Left ventricle myocardium inferior (tissue), 1 donor: ENCODE measurements at places on chromosomes 2 and 18.
A peak's percentile ranks its signal among the peaks of the same experiment; 100 is the strongest.

DNA sequence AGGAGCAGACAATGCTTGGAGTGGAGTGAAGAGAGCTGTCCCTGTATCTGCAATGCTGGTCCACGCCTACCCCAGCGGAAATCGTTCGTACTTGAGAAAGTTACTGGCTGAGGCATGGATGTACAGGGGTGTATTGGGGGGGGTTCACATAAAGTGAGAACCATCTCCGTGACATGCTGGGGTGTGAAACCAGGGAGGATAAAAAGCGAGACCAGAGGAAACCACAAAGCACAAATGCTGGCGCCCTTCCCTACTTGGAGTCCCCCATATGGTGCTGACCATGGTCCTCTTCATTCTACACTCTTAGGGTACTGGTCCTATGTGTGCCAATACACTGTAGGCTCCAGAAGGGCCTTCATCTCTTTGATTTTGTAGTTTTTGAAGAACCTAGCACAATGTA is 244.1 kb downstream of the L3MBTL4 start:
- DNase-seq = no peak

GRCh38 chr2:112623913-112624777 is 21.6 kb upstream of the SLC20A1 start:
- peak; percentile 29 for DNase-seq

DNA sequence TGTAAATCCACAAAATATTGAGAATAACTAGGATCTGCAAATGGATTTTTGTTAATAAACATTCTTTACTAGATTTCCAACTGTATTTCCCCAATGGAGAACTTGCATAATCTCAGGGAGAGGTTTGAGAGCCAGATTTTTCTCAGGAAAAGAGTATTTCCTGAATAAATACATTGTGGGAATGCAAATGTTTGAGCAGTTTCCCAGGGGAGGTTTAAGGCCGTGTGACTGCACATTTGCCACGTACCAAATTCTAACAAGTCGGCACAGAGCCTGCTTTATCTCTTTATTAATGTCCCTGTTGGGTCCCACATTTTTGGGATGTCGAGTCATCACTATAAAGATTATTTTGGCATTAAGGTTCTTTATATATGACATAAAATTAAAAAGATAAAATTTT is 27.0 kb downstream of the TFPI start:
- no peak for DNase-seq

DNA sequence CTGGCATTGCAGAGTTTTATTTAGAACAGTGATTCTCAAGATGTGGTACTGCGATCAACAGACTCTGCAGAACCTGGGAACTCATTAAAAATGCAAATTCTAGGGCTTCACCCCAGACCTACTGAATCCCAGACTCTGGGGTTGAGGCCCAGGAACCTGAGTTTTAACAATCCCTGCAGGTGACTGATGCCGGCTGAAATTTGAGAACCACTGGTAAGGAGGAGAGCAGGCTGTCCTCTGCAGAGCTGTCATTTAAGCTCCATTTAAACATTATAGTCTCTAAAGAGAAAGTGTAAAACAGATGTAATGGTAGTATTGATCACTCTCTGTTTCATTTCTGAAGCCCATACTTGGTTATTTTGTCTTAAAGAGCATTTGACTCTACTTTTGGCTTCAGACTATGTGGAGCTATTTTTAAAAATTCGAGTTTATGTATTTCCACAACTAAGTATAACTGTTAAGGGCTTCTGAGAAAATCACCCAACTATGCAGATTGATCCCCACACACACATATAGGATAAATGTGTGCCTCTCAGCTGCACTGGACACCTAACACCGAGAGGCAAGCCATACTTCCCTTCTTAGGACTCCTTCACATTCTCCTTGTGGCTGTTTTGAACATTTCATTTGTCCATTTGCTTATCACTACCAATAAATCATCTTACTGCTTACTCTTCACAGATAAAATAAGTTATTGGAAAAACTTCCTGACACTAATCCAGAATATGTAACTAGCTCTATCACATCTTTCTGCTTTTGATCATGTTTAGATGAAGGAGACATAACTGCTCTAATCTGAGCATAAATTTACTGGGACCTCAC is 487.5 kb downstream of the DLGAP1 start:
- no peak for DNase-seq

GRCh38 chr2:127096280-127096679 is 10.7 kb downstream of the BIN1 start:
- no peak for DNase-seq

DNA sequence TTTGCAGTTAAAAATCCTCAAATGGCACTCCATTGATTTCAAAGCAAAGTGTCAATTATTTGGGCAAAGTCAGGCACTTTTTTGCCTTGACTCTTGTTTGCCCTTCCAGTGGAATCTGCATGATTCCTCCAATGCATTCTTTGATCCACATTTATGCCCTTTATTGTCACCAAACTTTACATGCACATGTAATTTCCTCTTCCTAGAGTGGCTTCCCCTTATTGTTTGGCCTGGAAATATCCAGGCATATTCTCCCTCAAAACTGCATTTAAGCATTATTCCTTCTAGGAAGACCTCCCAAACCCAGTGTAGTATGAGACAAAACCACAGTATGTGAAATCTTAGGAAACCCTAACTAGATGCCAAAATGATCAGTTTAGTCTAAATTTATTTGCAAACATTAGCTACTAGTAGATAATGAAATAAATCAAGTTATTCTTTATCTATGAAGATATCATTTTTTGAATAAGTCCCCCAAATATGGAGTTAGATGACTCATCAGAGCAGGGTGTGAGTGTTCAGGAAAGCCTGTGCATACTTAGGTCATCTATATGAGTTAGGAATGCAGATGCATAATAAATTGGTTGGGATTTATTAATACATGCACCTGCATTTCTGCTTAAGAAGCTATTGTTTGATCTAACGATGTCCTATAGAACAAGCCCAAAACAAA is 433.3 kb upstream of the TCF4 start:
- DNase-seq = no peak

GRCh38 chr2:205280596-205281236 is 401.6 kb upstream of the NRP2 start:
- DNase-seq = no peak

- no peak for DNase-seq
These were observed 55.2 kb upstream of the NRP2 start for GRCh38 chr2:205627085-205627484.

DNA sequence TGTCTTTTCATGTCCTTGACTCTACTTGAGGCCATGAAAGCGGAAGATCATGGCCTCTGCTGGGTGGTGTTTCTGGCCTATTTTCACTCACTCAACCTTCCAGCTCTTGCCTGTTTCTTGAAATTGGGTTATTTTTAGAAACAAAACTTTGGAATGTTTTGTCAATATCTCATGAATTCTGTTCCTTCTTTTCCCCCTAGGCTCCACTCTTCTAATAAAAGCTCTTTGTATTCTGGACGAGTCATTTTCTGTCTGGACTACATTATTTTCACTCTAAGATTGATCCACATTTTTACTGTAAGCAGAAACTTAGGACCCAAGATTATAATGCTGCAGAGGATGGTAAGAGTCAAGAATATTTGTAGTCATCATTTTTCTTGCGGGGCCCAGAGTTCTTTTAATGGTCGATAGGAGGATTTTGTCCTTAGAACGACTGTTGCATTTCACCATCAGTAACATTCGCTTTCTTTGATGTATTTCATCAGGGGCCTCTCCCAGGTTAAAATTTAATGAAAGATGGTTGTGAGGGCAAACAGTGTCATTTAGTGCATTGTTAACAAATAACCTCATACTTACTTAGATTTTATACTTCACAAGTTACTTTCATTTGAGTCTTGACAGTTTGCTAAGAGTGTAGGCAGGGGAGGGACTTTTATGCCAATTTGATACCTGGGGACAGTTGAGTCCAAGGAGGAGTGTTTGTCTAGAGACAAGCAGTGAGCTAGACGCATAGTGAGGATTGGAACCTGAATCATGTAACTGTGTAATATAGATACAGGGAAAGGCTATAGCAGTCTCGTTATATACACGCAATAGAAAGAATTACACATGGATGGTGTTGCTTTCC is 64.6 kb downstream of the TRPM8 start:
- no peak for DNase-seq

GRCh38 chr18:43484710-43485109 is 207.4 kb upstream of the SYT4 start:
- DNase-seq = no peak

- DNase-seq = no peak
These were observed 109.2 kb downstream of the EXOC6B start for GRCh38 chr2:72716601-72717000.

GRCh38 chr2:161141033-161141432 is 19.2 kb upstream of the TANK start:
- no peak for DNase-seq

- no peak for DNase-seq
These were observed 59.2 kb downstream of the PIEZO2 start for GRCh38 chr18:11089931-11090715.

DNA sequence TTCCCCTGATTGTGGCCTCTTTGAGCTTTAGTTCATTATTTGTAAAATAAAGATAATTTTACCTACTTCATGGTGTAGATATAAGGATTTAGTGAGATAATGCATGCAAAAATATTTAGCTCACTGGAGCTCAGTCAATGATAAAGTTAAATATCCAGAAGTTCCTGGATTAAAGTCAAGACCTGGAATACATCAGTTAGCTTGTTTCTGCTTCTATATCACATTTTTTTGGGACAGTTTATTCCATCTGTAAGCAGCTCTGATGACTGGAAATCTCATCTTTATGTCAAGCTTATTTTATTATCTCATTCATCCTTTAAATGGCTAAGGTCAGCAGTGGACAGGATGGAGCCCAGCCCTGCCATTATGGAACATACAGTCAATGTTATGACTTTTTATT is 152.0 kb downstream of the EVA1A start:
- DNase-seq = no peak

DNA sequence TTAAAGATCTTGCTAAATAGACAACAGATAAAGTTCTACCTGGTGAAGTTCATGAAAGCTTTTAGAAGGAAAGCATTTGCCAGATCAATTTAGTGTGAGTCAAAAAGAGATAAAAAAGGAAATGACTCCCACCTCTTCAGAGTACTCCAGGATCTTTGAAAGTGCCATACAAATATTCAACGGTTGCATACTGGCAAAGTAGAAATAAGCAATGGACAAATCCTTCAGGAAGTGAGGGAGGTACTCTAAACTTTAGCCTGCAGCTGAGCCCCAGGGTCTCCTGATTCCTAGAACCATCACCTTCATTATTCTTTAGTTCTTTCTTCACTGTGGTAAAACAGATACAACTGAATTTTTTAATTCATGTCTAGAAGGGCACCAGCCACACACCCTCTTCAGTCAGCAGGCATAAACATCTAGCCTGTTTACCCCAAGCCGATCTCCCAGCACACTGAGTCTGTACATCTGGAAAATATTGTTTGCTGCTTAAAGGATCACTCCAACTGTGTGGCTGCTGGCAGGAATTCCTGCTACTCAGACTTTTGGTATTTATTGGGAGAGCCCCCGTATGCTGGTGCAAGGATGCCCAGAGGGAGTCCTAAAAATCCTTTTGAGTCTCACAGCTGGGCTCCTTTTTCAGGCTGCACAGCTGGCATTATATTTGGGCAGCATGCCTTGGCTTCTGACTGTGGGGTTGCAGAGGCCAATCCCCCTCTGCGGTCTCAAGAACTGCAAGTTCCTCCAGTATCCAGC is 72.3 kb upstream of the SESTD1 start:
- DNase-seq = peak; percentile 11

DNA sequence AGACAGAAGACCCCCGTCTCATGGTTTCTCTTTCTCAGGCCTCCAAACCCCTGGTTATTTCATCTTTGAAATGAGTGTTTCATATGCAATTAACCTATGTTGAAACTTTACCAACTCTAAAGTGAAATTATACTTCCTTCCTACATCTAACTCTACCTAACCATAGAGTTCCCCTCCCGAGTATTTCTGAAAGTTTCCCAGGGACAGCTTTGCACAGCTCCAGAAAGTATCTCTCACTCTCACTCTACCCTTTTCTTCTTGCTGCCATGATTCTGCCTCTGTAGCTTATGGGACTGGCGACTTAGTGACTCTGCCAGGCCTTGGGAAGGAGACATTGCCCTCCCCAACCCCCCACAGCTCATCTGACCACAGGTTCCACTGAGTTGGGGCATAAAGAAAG is 107.9 kb downstream of the B3GNT2 start:
- no peak for DNase-seq

GRCh38 chr2:4192119-4192518 is 488.7 kb downstream of the DCDC2C start:
- DNase-seq = no peak

DNA sequence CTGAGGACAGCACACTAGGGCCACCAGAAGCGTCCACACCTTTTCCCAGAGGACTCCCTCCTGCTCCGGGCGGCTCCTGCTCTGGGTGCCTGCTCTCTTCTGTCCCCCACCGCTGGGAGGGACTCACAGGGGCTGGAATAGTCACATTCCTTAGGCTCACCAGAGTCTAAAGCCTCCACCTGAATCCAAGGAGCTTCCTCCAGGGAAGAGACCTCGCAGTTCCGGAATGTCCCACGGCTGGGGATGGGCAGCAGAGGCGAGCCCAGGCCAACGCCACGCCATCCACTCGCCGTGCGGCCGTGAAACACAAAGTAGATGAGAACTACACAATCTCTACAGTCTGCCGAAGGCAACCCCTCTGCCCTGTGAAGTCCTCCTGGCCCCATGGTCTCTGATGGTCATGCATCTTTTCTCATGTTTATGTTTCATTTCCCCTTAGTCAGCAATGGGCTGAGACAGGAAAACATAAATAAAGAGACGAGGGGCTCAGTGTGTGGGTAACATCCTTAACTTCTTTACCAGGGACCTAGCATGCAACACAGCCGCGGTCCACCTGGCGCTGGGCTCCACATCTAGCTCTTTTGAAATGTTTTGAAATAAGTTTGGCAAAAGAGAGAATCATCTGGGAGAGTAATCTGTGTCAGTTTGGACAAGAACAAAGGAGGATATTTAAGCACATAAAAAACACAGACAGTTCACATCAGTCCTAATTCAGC is 98.4 kb downstream of the PXDN start:
- no peak for DNase-seq

DNA sequence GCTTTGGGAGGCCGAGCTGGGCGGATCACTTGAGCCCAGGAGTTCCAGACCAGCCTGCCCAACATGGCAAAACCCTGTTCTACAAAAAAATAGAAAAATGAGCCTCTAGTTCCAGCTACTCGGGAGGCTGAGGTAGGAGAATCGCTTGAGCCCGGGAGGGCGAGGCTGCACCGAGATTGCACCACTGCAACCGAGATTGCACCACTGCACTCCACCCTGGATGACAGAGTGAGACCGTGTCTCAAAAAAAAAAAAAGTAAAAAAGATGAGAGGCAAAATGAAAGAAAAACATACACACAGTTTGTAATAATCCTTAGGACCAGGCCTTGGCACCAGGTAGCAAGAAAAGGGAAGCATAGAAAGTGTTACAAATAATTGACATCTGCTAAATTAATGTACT is 22.0 kb downstream of the RBM43 start:
- DNase-seq = no peak
